Activated naive CD4-positive, alpha-beta T cell (primary cell): ENCODE measurements at places on chromosomes 16 and 17.
A peak's percentile ranks its signal among the peaks of the same experiment; 100 is the strongest.

- no peak for DNase-seq
Observed at GRCh38 chr17:12567077-12568053, 98.3 kb upstream of the MYOCD start.

DNA sequence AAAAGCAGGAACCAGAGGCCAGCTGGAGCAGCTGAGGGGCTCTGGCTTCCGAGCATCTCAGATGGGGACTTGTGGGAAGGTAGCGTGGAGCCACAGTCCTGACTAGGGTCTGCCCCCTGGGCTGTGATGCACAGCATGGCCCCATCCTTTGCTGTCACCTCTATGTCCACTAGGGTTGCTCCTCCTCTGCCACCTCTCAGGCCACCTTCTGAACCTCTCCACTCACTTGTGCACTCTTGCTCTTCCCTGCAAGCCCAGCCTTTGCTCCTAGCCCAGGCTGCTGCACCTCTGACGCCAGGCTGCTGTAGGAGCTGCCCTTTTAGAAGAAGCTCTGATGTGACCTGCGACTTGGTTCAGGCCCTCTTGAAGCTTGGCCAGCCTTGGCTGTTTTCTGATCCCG is 24.3 kb upstream of the SMPD3 start:
- no peak for DNase-seq

DNA sequence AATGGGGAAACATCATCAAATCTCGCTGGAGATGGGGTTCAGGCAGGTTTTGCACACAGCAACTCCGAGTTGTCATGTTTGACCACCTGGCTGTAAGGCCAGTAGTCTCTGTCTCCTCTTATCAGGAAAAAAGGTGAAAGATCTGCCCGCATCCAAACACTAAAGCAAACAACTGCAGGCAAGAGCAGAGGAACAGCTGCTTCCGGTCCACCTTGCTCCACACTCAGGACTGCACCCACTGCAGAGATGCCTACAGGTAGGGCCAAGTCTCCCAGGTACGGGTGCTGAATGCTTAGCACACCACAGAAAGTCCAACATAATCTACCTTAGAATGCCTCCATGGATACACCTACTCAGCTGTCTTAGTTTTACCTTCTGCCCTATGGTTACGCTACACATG is 7.3 kb downstream of the TEX2 start:
- no peak for DNase-seq

DNA sequence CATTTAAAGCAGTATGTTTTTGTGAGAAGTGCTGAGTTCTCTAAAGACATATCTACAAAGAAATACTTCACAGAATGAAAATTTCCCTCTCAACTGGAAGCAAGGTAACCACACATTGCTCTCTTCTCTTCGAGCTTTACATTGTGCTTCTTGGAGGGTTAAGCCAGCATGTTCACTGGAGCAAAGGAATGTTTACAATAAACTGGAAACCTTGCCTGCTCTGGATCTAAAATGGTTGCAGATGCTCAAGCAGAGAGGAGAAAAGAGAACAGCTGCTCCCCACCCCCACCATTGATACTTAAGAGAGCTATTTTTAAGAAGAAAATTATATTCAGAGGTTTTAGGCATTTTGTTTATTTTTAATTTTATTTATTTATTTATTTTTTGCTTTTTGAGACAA is 213.1 kb downstream of the CEP112 start:
- DNase-seq = no peak

DNA sequence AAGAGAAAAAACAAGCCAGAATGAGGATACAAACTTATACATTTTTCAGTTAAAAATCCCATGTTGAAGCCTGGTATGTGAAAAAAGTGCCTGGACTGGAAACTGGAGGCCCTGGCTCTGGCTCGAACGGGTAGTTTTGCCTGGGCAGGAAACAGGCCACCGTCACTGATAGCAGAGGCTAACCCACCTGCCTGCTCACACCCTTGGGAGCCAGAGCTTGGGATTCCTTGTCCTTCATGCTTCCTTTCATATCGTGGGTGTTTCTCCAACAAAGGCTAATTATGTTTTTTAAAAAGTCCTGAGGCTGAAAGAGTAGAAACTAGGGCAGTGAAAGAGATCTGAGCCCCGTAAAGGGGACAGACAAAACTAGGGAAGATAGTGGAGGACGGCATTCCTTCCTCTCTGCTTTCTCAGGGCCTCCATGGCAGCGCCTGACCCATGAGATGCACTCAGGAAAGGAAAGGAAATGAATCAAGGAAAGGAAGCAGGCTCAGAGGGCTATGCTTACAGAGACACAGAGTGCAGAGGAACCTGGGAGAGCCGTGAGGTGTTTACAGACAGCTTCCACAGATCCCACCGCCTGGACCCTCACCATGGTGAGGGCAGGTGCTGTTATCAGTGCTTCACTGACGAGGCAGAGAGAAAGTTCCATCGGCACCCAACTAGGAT is 138.1 kb downstream of the PARN start:
- DNase-seq = no peak

GRCh38 chr17:49996495-49997300 is 1.7 kb upstream of the DLX3 start:
- peak; percentile 42 for DNase-seq

GRCh38 chr16:85234310-85235204 is 122.3 kb upstream of the CIBAR2 start:
- no peak for DNase-seq

GRCh38 chr17:82175201-82175600 is 37.4 kb downstream of the CCDC57 start:
- no peak for DNase-seq

- DNase-seq = no peak
Observed at GRCh38 chr16:9612267-9612666, 520.8 kb downstream of the HAPSTR1 start.

GRCh38 chr17:67111327-67111726 is 67.0 kb downstream of the CACNG1 start:
- no peak for DNase-seq

DNA sequence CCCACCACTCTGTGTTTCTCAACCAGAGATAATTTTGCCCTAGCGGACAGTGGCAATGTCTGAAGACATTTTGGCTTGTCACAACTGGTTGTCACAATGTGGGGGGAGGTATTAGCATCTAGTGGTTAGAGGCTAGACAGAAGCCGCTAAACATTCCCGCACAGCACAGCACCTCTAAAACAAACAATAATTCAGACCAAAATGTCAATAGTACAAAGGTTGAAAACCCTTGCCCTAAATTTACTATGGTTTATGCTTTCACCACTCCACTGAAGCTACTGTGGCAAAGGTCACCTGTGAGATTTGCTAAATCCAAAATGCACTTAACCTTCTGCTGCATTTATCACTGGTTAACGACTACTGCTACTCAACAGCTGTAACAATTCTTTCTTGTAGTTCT is 14.1 kb downstream of the NUP88 start:
- DNase-seq = no peak

DNA sequence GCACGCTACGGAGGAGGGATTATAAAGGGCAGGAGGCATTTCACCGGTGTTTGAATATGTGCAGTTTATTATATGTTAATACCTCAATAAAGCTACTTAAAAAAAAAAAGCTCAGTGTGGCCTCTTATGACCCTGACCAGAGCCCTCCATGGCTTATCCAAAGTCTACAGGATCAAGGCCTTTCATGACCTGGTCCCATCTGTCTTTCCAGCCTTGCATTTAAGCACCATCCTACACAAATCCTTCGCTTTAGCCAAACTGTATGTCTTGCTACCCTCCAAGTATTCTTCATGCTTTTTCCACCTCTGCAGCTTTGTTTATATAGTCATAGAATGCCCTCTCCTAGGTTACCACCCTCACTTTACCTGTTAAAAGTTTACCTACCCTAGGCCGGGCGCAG is 6.5 kb downstream of the MFSD6L start:
- no peak for DNase-seq

DNA sequence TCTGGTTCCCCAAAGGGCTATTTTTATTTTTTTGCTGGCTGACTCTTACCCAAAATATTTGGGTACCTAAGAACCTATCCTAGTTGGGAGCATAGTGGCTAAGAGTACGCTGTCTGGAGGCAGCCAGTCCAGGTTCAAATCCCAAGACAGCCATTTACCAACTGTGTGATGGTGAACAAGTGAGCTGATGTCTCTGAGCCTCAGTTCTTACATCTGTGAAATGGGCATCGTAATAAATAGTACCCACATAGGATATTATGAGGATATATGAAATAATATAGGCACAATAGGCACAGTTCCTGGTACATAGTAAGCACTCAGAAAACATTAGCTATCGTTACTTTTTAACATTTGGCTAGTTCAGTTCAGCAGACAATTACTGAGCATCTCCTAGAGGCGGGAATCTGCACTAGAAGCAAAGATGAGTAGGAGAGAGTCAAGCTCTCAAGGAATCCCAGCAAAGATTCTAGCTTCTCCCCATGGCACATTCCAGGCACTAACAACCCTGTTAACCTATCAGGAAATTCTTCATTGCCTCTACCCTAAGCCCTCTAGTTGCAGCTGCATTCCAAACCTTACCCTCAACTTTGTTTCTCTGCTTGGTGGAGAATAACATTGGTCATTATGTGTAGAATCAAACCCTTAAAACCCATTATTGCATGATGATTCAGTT is 31.6 kb downstream of the GPR139 start:
- no peak for DNase-seq

GRCh38 chr17:64315032-64315490 is 52.0 kb upstream of the TEX2 start:
- no peak for DNase-seq

DNA sequence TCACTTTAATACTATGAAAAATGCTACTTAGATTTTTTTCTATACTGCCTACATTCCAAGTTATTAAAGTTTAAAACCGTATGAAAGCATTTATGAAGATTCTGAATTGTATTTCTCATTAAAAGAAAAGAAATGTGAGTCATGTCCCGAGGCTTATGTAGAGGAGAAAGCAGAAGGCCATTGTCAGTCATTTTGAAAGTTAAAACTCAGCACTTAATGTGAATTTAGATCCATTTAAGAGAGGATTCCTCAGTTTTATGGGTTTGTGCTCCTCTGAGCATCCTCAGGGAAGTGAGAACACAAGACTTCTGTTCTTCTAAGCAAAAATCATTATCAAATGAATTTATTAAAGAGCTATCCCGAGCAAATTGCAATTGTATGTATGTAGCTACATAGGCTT is 11.8 kb downstream of the C17orf75 start:
- DNase-seq = no peak

DNA sequence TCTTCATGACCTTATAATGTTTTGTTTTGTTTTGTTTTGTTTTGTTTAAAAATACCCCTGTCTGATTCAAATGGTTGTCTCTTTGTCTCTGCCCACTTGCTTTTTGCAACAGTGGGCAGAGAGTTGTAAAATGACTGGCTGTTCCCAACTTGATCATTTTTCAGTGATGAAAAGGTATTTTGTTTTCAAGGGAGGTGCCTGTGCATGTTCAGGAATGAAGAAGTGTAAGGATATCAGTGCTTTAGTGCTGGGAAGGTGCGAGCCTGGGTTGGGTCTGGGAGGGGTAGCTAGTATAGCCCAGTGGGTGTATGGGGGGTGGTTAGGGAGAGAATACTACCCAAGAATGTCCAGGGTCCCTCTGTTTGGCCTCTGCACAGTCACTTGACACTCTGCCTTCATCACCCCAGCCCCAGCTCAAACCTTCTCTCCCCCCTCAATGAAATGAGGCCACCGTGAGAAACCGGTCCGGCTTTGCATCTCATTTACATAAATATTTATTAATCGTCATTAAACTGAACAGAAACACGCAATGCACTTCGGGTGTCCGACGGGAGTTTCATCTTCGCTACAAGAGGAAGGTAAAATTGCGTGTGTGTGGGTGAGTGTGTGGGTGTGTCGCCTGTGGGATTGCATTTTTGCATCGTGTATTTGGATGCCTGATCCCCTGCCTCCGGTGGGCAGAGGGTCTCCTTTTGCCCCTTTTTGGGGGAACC is 4.3 kb downstream of the NEUROD2 start:
- no peak for DNase-seq

- DNase-seq = peak; percentile 32
Observed at GRCh38 chr16:1963806-1964505, 670 bp downstream of the RPS2 start.

- DNase-seq = no peak
Observed at GRCh38 chr17:7782240-7782639, 51.8 kb upstream of the KDM6B start.

DNA sequence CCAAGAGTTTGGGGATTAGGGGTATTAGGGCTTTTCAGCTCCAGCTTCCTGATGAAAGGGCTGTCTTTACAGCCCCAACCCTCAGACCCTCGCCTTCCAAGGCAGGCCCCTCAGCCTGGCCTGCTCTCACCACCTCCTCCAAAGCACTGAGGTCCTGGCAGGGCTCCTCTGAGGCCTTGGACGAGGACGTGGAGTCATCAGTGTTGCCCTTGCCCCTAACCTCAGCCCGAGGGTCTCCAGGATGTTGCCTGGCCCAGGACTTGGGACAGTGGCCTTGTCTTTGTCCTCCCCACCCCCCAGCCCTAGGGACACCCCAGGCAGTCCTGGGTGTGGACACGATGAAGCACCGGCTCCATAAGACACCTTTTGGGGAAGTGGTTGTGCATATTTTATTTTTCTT is 28.2 kb downstream of the B9D1 start:
- no peak for DNase-seq

- no peak for DNase-seq
Observed at GRCh38 chr16:306911-307370, 24.0 kb downstream of the PDIA2 start.

- no peak for DNase-seq
Observed at GRCh38 chr17:63381101-63381729, 64.9 kb downstream of the CYB561 start.

GRCh38 chr16:17320009-17320408 is 150.8 kb downstream of the XYLT1 start:
- DNase-seq = no peak

DNA sequence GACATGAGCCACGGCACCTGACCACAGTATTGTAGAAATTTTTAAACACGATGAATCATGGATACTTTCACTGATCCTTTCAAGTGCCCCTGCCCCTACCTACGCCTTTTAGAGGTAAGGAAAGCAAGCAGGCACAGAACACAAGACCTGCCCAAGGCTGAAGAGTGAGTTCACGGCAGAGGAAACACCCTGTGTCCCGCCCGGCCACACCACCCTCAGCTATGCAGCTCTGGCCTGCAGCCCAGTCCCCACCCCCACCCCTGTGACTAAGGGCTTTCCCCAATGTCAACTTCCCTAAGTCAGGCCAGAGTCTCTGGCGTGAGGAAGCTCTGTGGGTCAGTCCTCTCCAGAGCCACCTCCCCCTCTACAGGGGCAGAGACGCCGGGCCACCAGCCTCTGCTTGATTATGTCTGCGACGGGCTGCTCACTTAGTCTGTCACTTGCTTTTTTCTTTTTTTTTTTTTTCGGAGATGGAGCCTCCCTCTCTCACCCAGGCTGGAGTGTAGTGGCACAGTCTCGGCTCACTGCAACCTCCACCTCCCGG is 8.4 kb downstream of the SLC16A5 start:
- no peak for DNase-seq

GRCh38 chr17:40841246-40841645 is 18.8 kb upstream of the KRT10 start:
- DNase-seq = no peak

- DNase-seq = no peak
Observed at GRCh38 chr17:74632617-74633016, 9.1 kb upstream of the CD300E start.

DNA sequence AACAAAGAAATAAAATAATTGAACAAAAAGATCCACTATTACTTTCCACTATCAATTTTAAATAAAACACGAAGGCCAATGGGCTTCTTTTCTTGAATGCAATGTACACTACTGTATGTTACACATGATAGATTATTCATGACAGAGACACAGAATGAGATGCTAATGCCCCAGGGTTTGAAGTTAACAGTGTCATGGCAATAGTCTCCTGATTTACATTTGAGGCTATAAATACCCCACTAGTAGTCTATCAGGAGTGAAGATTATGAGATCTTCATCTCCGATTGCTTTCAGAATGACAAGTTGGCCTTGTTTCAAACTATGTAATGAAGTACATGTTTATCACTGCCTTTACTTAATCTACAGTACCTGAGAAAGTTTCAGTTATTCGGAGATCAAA is 84.4 kb downstream of the RPGRIP1L start:
- DNase-seq = no peak
